ENCODE measurements at places on chromosomes 7 and 10.

DNA sequence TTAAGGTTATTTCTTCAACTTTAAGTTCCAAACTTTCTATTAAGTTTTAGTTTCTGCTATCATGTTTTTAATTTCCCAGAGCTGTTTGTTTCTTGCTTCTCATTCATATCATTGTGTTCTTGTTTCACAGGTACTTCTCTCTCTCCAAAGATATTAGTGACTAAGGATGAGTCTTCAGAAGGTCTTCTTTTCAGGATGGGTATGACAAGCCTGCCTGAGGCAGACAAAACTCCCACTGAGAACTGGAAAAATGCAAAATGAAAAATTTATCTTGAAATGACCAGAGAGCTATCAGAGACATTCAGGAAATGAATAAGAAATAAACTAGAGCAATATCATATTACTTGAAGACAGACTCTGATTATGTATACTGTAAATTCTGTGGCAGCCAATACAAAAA is 110.8 kb upstream of the EGFR start:
- DNase-seq, result no peak

DNA sequence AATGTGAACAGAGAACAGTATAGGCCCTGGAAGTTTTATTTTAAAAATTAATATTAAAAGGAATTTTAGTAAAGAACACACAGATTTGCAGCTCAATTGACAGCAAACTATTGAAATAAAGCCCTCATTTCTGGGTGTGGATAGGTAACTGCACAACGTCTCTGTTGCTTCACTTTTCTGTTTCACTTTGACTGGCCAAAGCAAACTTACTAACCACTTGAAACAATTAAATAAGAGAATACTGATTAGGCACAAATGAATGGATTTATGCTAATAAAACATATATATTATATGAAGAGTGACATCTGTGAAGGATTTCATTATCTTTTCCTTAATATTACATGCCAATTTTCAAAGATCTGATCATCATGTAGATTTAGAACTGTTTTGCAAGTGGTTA is 11.9 kb downstream of the ZNF804B start:
- no peak for DNase-seq

- DNase-seq, result no peak
Measured at GRCh38 chr10:49408519-49409306, 12.8 kb upstream of the DRGX start.

DNA sequence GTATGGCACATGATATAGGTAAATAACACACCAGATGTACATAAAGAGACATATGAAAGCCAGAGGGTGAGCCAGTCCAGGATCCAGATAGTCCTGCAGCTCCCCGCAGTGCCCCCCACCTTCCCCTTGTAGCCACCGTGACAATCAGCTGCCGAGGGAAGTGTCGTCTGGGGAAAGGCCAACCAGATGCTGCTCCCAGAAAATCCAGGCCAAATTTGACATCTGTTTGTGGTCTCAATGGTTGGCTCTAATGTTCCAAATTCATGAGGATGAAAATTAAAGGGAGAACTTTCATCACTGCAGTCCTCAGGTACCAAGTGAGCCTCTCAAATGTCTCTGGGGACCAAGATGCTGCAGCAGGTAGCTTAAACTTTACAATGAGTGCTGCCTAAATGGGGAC is 210.3 kb downstream of the PTEN start:
- no peak for DNase-seq

DNA sequence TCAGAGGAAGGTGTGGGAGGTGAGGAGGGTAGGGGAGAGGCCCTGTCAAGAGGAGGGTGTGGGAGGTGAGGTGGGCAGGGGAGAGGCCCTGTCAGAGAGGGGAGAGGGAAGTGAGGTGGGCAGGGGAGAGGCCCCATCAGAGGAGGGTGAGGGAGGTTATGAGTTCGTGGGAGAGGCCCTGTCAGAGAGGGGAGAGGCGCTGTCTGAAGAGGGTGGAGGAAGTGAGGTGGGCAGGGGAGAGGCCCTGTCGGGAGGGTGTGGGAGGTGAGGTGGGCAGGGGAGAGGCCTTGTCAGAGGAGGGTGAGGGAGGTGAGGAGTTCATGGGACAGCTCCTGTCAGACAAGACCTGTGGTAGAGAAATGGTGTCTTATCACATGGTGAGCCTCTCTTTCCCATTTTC is 74.4 kb downstream of the INPP5A start:
- DNase-seq, result no peak

DNA sequence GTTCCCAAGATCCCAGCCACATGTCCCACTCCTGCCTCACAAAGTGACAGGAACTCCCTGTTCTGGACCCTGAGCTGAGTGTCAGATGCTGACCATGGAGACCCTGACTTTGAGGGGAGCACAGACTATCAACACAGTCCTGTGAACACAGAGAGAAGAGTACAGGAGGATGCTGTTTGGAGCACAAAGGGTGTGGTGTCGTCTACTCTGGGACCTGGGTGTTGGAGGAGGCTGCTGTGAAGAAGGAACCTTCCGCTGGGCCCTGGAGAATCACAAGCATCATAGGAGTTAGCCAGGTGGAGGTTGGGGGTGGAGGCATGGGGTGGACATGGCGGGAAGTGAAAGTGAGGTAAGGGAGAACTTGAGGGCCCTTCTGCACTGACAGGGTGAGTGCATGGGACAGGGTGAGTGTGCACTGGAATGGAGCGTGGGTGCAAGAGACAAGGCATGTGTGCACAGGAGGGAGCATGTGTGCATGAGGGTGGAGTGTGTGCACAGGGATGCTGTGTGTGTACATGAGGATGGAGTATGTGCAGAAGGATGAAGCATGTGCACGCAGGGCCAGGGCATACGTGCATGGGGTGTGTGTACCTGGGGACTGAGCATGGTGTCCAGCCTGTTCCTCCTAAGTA is 70.7 kb upstream of the ANTXRL start:
- no peak for DNase-seq

GRCh38 chr10:34522546-34522945 is 292.6 kb downstream of the PARD3 start:
- DNase-seq, result no peak

- no peak for DNase-seq
Measured at GRCh38 chr7:117185124-117185523, 137.7 kb downstream of the WNT2 start.

DNA sequence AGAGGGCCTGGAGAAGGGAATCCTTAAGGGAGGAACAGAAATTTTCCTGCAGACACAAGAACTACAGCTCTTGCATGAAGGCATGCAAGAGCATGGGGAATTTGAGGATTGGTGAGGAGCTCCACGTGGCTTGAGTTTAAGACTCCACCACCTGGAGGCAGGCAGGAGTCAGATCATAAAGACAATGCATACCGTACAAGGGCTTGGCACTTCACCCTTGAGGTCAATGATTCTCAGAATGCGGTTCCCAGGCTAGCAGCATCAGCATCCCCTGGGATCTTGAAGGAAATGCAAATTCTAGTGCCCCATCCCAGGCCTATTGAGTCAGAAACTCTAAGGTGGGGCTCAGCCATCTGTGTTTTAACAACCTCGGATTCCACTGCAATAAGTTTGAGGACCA is 143.8 kb downstream of the C7orf25 start:
- DNase-seq, result no peak

GRCh38 chr7:53476566-53476965 is 441.1 kb downstream of the POM121L12 start:
- no peak for DNase-seq

DNA sequence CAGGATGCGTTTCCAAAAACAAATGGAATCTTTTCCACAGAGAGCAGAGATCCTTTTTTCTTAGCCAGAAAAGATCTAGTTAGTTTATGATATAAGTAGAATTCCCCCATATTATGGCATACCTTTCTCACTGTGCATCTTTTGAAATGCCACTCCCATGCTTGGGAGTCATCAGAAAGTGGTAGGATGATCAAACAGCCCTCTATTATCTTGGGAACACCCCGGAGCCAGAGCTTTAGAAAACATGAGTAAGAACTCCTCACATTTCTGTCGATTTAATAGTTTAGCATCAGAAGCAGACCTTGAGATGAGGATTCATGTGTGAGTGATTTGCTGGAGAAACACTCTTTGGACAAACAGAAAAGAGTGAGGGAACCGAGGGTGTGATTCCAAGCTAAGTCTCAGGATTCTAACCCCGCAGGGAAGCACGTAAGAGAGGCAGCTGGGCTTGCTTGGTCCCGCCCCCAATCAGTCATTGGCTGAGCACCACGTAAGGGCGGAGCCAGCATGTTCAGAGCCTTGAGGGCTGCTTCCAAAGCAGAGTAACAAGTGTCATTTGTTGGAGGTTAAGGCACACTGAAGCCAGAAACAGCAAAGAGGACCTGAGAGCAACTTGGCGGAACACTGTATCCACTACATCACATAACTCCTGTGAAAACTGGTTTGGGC is 43.7 kb upstream of the NXPH1 start:
- DNase-seq, result no peak

GRCh38 chr7:9945131-9945530 is 1028.5 kb upstream of the PHF14 start:
- no peak for DNase-seq

DNA sequence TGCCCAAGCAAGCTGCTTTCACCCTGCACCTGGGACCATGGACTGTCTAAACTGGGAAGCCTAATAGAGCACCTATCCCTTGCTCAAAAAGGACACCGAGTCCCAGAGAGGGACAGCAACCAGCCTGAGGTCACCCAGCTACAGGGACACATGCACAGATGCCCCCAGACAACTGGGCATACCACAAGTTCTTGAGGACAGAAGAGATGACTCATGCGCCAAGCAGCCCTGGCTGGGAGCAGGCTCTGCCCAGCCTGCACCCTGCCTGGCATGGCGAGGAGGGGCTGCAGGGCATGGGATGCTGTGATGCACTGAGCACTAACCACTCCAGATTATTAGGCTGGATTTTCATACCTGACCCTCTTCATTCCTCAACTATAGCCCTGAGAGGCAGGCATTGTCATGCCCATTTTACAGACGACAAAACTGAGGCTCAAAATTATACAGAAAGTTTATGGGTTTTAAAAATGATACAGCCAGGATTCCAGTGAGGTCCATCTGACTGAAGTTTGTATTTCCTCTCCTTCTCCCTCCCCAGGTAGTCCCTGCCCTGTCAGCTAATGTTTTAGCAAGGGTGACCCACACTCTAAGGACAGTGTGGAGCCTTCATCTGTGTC is 289.3 kb upstream of the ZMIZ1 start:
- DNase-seq, result no peak

DNA sequence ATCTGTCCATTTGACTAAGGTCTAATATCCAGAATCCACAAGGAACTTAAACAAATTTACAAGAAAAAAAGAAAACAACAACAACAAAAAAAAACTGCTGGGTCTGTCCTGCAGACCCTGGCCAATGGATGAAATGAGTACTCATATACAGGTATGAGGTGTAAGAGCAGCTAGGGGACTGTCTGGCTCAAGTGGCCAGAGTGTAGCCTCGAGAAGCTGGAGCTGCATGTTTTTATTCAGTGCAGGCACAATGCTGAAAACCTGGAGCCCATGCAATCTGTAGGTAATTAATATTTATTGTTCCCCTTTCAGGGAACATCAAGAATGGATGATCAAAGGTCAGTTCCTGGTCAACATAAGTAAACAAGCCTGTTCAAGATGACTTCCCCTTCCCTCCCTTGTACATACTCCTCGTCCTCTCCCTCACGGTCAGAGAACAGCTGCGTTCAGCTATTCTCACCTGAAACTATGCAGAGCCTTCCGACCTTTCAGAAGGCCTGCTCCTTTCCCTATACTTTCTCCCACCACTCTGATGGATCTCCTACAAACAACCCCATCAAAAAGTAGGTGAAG is 15.5 kb downstream of the CYP2C19 start:
- no peak for DNase-seq

DNA sequence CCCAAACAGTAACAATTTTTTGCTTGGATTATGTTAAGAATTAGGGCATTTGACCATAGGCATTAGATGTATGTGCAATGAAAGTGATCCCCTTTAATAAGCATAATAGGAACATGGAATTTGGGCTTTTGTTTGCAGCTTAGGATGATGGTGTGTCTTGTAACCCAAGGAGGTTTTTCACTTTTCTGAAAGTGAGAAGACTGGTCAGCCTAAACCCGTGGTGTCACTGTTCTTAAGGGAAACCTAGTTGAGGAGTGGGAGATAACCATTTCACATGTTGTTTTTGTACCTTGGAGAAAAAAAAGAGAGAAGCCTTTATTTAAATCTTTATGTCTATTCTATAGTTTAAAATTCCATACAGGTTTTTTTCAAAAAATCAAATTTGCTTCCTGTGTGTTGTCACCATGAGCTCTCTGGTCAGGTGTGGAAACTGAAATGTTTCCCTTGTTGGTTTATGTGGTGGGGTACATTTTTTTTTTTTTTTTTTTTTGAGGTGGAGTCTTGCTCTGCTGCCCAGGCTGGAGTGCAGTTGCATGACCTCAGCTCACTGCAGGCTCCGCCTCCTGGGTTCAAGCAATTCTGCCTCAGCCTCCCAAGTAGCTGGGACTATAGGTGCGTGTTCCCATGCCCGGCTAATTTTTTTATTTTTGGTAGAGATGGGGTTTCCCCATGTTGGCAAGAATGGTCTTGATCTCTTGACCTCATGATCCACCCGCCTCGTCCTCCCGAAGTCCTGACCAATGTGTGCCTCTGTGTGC is 7.7 kb downstream of the CCM2 start:
- DNase-seq, result no peak

DNA sequence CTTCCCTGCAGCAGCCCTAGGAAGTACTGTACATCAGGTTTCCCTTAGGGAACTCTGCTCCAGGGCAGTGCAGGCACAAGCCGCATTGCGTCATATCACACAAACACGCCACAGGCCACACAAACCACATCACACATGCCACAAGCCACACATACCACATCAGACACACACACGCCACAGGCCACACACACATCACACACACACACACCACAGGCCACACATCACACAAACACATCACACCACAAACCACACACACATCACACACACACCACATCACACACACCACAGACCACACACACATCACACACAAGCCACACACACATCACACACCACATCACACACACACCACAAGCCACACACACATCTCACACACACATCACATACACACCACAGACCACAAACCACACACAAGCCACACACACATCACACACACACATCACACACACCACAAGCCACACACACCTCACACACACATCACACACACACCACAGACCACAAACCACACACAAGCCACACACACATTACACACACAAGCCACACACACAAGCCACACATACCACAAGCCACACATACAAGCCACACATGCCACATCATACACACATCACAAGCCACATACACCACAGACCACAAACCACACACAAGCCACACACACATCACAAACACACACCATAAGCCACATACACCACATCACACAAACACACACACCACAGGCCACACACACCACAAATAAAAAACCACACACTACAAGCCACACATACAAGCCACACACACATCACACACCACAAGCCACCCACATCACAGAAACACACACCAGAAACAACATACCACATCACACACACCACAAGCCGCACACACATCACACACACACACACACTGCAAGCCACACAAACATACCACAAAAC is 53.4 kb downstream of the TMEM209 start:
- DNase-seq, result no peak

GRCh38 chr10:24824124-24824523 is 100.4 kb upstream of the ARHGAP21 start:
- DNase-seq, result no peak

DNA sequence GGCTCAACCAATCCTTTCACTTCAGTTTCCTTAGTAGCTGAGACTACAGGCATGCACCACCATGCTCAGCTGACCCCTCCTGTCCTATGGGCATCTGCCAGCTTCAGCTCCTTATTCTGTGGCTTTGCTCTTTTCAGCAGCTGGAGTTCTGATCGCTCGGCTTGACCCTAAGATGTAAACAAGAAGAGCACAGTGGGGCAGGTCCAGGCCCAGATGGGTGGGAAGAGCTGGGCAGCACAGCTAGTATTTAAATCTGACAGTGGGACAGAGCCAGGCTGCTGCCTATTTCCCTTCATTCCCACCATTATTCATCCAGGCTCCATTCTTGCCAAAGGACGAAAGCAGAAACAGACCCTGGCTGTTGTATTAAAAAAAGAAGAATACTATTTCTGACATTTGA is 494.9 kb upstream of the PODXL start:
- DNase-seq, result no peak

Data from NCI-H524 treated with DMSO at 0.1 percent for 48 hours (cell line).